Activated CD4-positive, alpha-beta memory T cell treated with anti-CD3 and anti-CD28 coated beads, Interleukin-2, amount 10 ng/mL, durations not matched to agents 7 days and 5 days (primary cell): ENCODE measurements at places on chromosomes 16 and 17.
A peak's percentile ranks its signal among the peaks of the same experiment; 100 is the strongest.

- DNase-seq, result no peak
Observed at GRCh38 chr17:72076678-72077030, 44.2 kb upstream of the SOX9 start.

- DNase-seq, result no peak
Observed at GRCh38 chr16:28835864-28836760, 10.0 kb downstream of the TUFM start.

DNA sequence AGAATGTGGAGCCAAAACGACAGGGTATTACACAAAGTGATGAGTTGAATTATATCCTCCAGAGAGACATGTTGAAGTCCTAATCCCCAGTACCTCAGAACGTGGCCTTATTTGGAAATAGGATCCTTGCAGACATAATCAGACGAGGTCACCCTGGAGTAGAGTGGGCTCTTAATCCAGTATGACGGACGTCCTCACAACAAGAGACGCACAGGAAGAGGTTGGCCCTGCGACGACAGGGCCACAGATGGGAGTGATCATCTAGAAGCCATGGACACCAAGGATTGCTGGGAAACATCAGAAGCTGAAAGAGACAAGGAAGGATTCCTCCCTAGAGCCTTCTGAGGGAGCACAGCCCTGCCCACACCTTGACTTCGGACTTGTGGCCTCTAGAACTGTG, 142.4 kb upstream of the AXIN2 start:
- no peak for DNase-seq

DNA sequence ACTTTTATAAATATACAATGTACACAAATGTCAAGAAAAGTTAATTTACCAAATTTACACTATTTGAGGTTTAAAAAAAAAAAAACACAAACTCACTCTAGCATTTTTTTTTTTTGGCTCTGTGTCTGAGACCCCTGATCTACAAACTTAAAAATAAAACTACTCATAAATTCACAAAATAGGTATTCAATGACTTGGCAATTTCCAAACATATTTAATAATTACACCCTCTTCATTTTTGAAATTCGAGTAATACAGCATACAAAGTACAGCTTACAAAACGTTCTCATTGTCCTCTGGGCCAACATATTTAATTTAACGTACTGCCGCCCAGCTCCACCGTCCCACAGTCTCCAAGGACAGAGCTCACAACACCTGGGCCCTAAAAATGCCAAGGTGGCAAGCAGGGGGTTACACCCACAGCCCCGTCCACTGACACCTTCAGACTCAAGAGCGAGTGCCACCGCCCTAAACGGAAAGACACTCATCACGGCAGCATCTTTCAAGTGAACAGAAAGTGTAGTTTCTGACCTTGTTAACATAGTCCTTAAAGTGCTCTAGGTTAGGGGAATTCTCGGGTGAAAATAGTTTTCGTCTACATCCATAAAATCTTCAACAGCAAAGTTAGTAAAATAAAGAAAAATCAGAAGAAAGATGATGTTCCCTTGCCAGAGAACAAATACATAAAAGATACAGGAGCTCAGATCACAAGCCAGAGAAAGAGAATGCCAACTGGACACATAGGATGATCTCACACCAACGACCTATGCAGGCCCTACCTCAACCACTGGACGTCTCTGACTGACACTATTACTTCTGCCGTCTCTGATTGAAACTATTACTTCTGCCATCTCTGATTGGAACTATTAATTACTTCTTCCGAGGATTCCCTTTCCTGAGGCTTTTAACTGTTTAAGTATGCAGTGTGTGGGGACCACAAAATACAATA, 4.2 kb downstream of the ADCY9 start:
- DNase-seq, result no peak

DNA sequence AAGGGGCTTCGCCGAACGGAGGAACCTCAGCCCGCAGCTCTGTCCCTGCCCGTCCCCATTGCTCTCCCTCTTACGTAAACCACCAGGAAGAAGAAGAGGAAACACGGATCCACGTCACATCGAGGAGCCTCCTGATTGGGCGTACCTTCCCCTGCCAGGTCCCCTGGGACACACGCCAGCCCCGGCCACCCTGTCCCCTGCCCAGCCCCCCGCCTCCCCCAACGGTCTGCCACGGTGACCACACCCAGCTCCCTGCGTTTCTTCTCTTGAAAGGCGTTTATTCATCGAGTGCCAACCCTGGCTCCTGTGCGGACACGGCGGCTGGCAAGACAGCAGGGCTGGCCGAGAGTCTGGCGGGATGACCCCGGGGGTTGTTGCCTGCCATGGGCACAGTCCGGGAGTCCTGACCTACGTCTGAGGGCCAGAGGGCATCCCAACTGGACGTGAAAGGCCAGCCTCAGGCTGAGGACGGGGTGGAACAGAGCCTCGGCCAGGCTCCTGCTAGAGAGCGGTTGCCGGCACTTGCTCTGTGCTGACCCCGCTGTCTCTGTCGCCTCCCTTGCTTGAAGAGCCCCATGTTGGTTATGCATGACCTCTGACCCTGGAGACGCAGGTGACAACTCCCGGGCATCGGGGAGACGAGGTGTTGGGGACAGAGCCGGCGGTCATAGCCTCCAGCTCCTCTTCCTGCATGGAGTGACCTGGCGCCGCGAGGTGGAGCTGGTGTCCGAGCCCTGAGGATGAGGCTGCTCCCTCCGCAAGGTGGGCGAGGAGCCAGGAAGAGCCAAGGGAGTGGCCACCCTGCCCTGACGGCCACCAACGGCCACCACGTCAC, 40.5 kb upstream of the ACSF3 start:
- DNase-seq, result no peak

GRCh38 chr16:30786936-30787612, at the start of gene ZNF629:
TSS of gene ZNF629 (minus strand) at chr16:30787205. CDS start at chr16:30784482, 2,723 bp downstream.
- DNase-seq, result no peak

DNA sequence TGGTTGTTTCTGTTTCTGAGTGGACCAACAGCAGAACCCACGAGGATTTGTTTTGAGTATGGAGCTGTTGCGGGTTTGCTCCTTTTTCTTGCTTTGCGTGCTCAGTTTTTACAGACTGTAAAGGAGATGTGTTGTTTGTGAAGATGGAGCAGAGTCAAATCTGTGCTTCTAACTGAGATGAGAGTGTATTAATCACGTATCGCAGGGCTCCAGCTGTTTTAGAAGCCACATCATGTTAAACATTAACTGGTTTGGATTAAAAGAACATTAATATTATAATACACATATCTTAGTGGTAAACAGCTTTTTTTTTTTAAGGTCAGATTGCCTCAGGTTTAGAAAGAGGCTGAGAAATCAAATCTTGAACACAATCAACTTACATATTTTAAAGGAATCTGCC, 69.4 kb downstream of the YPEL2 start:
- no peak for DNase-seq

DNA sequence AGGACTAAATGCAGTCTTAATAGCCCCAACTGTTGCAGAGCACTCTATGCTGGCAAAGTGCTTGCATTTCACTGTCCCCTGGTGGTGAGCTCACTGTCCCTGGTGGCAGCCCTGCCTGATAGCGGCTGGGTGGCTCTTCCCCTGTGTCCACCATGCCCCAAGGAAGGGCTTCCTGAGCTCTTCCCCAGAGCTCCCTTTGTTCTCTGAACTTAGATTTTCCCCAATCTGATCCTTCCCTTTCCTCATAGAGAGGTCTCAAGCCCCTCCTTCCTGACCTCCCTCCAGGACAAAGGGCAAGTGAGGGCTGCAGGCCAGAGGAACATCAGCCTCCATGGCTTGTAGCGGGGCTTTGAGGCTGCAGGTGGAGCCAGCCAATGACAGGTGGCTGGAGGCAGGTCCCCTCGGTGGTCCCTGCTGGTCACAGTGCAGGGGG, 17.0 kb downstream of the BEAN1 start:
- no peak for DNase-seq

GRCh38 chr16:82329504-82330192, 159.6 kb upstream of the MPHOSPH6 start:
- no peak for DNase-seq

DNA sequence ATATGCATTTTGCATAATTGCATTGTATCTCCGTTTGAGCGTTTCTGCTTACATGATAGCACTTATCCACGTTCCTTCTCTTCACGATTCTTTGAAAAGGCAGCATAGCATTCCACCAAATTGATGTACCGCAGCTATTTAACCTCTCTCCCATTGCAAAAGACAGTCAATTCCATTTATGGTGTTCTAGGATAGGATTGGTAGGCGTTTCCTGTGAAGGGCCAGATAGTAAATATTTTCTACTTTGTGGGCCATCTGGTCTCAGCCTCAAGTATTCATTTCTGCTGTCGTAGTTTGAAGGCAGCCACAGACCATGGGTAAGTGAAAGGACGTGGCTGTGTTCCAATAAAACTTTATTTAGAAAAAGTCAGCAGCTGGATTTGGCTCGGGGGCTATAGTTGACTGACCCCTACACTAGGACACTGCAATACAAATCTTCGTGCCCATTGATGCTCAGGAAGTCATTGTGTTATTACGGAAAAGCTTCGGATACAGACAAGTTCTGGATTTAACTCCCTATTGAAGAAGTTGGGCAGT, 10.1 kb downstream of the SNX29 start:
- no peak for DNase-seq

DNA sequence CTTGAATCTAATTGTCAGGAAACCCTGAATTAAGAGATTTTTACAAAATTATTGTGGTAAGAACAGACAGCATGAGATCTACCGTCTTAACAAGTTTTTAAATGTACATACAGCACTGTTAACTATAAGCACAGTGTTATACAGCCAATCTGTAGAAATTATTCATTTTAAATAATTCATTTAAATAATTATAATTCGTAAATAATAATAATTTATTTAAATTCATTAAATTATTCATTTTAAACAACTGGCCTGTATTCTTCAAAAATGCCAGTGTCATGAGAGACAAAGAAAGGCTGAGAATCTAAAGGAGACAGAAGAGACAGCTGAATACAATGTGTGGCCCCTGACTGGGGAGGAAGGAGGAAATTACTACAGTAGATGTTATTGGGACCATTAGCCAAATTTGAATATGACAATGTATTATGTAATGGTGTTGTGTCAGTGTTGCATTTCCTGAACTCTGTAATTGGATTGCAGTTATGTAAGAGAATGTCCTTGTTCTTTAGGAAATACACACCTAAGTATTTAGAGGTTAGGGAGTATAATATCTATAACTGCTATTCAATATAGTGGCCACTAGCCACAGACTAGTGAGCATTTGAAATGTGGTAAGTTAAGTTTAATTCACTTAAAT, 2.3 kb downstream of the RSAD1 start:
- DNase-seq, result no peak

DNA sequence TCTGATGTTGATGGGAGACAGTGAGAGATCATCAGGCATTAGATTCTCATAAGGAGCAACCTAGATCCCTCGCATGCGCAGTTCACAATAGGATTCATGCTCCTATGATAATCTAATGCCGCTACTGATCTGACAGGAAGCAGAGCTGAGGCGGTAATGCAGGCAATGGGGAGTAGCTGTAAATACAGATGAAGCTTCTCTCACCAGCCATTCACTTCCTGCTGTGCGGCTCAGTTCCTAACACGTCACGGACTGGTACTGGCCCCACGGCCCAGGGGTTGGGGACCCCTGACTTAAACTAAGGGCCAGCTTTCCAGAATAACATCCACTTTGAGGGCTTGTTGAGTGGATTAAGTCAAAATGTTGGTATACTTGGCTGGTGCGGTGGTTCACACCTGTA, 2.6 kb upstream of the TMEM219 start:
- no peak for DNase-seq

- no peak for DNase-seq
Observed at GRCh38 chr17:35073183-35073790, 9.8 kb upstream of the RFFL start.

DNA sequence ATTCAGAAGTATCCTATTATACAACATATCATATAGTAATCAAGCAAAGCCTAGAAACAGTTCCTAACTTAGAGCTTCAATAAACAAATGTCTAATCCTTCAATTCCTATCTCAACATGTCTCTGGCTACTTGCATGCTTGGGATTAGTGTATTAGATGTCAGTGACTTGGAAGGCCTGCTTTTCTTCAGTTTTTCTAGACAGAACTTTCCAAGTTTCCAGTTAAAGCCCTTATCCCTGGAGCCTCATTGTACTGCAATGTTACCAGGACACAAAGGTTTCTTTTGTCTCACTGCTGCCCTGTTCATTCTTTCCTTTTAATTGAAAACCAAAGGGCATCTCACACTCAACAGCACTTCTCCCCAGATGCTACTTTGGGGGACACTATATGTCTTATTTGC, 16.5 kb downstream of the PSME3IP1 start:
- no peak for DNase-seq

- DNase-seq, result peak; percentile 17
Observed at GRCh38 chr16:10266809-10267208, 84.6 kb upstream of the GRIN2A start.

DNA sequence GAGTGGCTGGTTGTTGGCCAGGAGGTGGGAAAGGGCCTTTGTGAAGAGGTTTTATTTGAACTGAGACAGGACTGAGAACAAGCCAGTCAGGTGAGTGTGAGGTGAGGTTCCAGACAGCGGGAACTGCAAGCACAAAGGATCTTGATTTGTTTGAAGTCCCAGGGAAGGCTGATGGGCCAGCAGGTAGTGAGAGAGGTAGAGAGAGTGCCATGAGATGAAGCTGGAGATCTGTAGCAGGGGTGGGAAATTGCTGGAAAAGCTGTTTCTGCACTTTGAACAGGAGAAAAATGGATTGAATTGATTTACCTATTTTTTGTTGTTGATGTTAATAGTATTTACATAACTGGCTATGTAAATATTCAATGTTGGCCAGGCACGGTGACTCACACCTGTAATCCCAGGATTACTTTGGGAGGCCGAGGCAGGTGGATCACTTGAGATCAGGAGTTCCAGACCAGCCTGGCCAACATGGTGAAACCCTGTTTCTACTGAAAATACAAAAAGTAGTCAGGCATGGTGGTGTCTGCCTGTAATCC, 7.7 kb upstream of the DCTPP1 start:
- DNase-seq, result no peak

- no peak for DNase-seq
Observed at GRCh38 chr16:65121870-65122723, at the start of gene CDH11. TSS of gene CDH11 (minus strand) at chr16:65122063. CDS start at chr16:65004869, 117,194 bp downstream.

DNA sequence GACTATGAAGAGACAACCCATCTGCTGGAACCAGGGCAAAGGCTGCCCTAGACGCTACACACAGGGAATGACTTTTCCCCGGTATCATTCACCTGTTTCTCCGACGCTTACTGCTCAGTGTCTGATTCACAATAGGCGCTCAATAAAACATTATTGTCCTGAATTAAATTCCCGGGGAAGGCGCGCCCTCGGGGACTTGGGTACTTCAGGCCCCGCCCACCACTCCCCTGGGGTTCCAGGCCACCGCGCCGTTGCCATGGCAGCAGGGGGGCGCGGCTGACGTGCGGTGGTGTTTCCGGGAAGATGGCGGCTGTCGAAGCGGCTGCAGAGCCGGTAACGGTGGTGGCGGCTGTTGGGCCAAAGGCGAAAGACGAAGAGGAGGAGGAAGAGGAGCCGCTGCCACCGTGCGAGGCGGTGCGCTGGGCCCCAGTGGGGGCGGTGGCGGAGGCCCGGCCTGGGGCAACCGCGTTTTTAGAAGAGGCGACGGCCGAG, at the start of gene RUNDC1:
Gene RUNDC1, plus strand, starts transcription at position 292 of the 492 bp plus-strand sequence. Its CDS starts 12 bp downstream, at position 304.
- peak; percentile 91 for DNase-seq

GRCh38 chr16:88367560-88367959, 15.2 kb upstream of the ZNF469 start:
- DNase-seq, result no peak
